Bronchus fibroblast of lung (primary cell): ENCODE measurements at places on chromosomes 2 and 18. TPM values are rescaled to one million over a fixed set of nuclear protein-coding genes. Genes with fewer than 3 reads are reported as not detected.

Gene SGPP2
- 0.17 TPM in 1 of 2 replicates, not detected in the other for total RNA-seq

Gene CNDP1
- 0.15 TPM in 1 of 2 replicates, not detected in the other for total RNA-seq

Gene TLX2
- total RNA-seq: 0.15 and 0.34 TPM in 2 replicates

Gene KCNE4
- 1.9 and 2.0 TPM in 2 replicates for total RNA-seq

Gene CD8A
- not detected in 2 replicates for total RNA-seq

Gene TUBB8B
- not detected in 2 replicates for total RNA-seq

Gene HSPE1
- 166 and 186 TPM in 2 replicates for total RNA-seq

Gene ACMSD
- total RNA-seq: not detected in 2 replicates

Gene ITGB6
- under 0.01 and 0.17 TPM in 2 replicates for total RNA-seq

Gene CARF
- total RNA-seq: 2.2 and 2.7 TPM in 2 replicates

Gene ASXL3
- 0.34 and 0.45 TPM in 2 replicates for total RNA-seq

Gene SYT4
- total RNA-seq: not detected in 2 replicates

Gene RNF125
- 0.30 and 0.34 TPM in 2 replicates for total RNA-seq

Gene EMILIN2
- total RNA-seq: 11.9 and 15.3 TPM in 2 replicates

Gene AAMP
- total RNA-seq: 105 and 126 TPM in 2 replicates

Gene LINC00305
- not detected in 2 replicates for total RNA-seq

Gene CFAP65
- total RNA-seq: not detected in 2 replicates

Gene POTEC
- not detected in 2 replicates for total RNA-seq

Gene ABCG5
- total RNA-seq: not detected in 2 replicates

Gene TGFA
- total RNA-seq: not detected in 2 replicates

Gene MRPL33
- 70.5 and 116 TPM in 2 replicates for total RNA-seq

Gene FIGLA
- total RNA-seq: not detected in 2 replicates

Gene CCDC148
- 0.45 and 0.50 TPM in 2 replicates for total RNA-seq

Gene RRM2
- 140 and 186 TPM in 2 replicates for total RNA-seq

Gene PLA2R1
- 1.3 and 1.5 TPM in 2 replicates for total RNA-seq

Gene C1GALT1C1L
- total RNA-seq: 0.50 and 1.0 TPM in 2 replicates

Gene CYP27C1
- not detected in 2 replicates for total RNA-seq

Gene PTPRN
- 7.9 and 9.8 TPM in 2 replicates for total RNA-seq

Gene FBXO41
- total RNA-seq: 1.6 and 1.7 TPM in 2 replicates

Gene SERPINB11
- total RNA-seq: not detected in 2 replicates
